Lung (tissue), 17 donors: ENCODE measurements at places on chromosomes 2 and 18.

- DNase-seq, result no peak
- H3K4me1 ChIP-seq, result peaks cover 13% of the 10 kb centered on the region
- no peaks in the 10 kb centered on the region for H3K27me3 ChIP-seq
- H3K4me3 ChIP-seq, result no peak overlapping the region
Measured at GRCh38 chr2:106869512-106870275, 16.3 kb downstream of the ST6GAL2 start.

DNA sequence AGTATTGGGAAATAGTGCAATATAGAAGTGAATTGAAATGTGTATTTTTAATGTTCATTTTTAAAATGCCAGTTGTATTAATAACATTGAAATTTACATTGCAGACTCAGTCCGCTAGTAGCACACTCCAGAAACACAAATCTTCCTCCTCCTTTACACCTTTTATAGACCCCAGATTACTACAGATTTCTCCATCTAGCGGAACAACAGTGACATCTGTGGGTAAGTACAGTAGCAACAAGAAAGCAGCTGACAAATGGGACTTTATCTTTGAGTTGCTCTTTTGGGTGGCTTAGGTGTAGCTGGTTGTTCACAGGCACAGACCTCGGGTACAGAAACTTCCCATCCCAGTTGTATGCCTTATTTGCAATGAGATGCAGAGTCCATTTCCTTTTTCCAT, 118.2 kb upstream of the IL1R2 start:
- H3K27me3 ChIP-seq, result no peaks in the 10 kb centered on the region
- DNase-seq, result no peak
- H3K4me3 ChIP-seq, result no peak overlapping the region
- H3K27ac ChIP-seq, result no peak overlapping the region

DNA sequence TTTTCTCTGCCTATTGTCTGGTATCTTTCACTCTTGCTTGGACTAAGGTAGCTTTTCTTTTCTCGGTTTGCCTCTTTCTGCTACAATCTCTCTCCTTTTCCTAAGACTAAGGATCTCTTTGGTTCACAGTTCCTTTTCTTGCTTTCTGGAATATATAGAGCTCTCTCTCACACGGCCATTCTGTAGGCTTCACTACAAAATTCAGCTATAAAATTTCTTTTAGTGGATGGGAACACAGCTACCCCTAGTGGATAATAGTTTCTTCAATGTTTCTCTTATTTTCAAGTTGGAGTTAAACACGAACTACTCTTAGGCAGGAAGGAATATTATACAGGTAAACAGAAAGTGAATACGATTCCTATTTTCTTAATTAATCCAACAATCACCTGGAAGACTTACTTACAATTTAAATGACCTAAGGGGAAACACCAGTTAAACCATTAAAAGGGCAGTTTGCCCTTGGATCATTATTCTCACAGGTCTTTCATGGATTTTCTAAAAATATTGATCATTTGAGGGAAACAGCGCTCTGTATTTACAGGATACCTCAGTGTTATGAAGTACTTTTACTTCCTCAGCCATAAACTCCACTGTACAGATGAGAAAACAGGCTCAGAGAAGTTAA, 140.5 kb downstream of the LRP2 start:
- H3K27ac ChIP-seq, result no peak overlapping the region
- no peaks in the 10 kb centered on the region for H3K27me3 ChIP-seq
- no peak overlapping the region for H3K4me3 ChIP-seq
- no peaks in the 10 kb centered on the region for H3K36me3 ChIP-seq
- no peaks in the 10 kb centered on the region for H3K4me1 ChIP-seq
- peak; percentile 23 for DNase-seq

- no peaks in the 10 kb centered on the region for H3K27me3 ChIP-seq
- H3K4me3 ChIP-seq, result no peak overlapping the region
- H3K27ac ChIP-seq, result no peak overlapping the region
Measured at GRCh38 chr2:144290276-144290675, 229.6 kb downstream of the ZEB2 start.

DNA sequence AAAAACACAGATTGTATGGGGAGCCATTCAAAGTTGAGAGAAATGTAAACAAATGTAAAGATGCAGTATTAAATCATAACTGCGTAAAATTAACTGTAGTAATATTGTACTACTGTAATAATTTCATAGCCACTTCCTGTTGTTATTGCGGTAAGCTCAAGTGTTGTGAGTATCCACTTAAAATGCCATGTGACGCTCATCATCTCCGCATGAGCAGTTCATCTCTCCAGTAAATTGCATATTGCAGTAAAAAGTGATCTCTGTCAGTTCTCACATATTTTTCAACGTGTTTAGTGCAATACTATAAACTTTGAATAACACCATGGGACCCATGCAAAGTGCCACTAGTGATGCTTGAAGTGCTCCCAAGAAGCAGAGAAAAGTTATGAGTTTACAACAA, 41.8 kb upstream of the SP3 start:
- no peaks in the 10 kb centered on the region for H3K27me3 ChIP-seq
- no peaks in the 10 kb centered on the region for H3K36me3 ChIP-seq
- no peak for DNase-seq
- no peaks in the 10 kb centered on the region for H3K4me1 ChIP-seq
- H3K4me3 ChIP-seq, result no peak overlapping the region
- H3K27ac ChIP-seq, result no peak overlapping the region

DNA sequence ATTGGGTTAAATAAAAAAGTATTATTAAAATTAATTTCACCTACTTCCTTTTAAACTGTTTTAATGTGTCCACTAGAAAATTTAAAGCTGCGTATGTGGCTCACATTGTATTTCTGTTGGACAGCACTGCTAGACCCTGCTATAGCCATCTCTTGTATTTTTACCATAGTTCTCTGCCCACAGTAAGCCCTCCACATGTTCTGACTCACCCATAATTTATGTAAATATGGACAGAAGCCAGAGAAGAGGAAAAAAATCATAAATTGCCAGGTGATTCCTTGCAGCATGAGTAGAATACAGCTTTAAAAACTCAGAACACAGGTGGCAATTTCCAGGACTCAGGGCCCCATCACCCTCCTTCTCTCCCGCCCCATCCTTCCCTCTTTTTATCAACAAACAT, 142.4 kb upstream of the MEX3C start:
- H3K4me1 ChIP-seq, result no peaks in the 10 kb centered on the region
- H3K27me3 ChIP-seq, result no peaks in the 10 kb centered on the region
- H3K36me3 ChIP-seq, result no peaks in the 10 kb centered on the region
- no peak overlapping the region for H3K27ac ChIP-seq
- DNase-seq, result no peak

- no peaks in the 10 kb centered on the region for H3K27me3 ChIP-seq
- no peaks in the 10 kb centered on the region for H3K36me3 ChIP-seq
- no peak overlapping the region for H3K4me3 ChIP-seq
- no peaks in the 10 kb centered on the region for H3K4me1 ChIP-seq
- no peak for DNase-seq
Measured at GRCh38 chr2:45707006-45707405, 55.5 kb downstream of the PRKCE start.

GRCh38 chr18:34543945-34544344, 166.2 kb upstream of the DTNA start:
- no peaks in the 10 kb centered on the region for H3K27me3 ChIP-seq
- H3K4me1 ChIP-seq, result no peaks in the 10 kb centered on the region
- H3K36me3 ChIP-seq, result no peaks in the 10 kb centered on the region
- H3K27ac ChIP-seq, result no peak overlapping the region

DNA sequence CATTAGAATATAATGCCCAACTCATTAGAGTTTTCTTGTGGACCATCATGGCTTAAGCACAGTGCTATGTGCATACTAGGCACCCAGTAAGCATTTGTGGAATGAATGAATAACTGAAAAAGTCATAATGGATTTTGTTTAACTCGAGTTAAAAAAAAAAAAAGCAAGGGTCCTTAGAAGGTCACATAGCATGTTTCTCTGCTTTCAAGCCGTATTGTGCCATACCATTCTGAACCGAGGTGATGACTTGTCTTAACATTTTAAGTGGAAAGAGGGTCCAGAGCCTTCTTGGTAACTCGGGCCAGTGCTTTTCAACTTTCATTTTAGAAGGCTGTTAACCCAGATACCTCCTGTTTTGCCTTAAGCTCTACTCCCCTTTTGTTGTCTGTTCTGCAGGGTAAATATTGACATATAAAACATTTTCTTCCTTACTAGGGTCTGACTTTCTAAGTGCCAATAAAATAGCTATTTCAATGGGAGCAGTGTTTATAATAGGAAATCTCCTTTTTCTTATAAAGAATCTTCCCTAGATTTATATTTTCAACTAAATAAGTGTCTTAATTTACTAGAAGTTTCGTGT, 787 bp upstream of the ADGRF3 start:
- no peaks in the 10 kb centered on the region for H3K27me3 ChIP-seq
- no peak for DNase-seq
- no peak overlapping the region for H3K4me3 ChIP-seq
- H3K27ac ChIP-seq, result no peak overlapping the region
- peaks cover 1% of the 10 kb centered on the region for H3K4me1 ChIP-seq

- no peak overlapping the region for H3K4me3 ChIP-seq
- H3K27ac ChIP-seq, result no peak overlapping the region
- H3K27me3 ChIP-seq, result no peaks in the 10 kb centered on the region
- no peaks in the 10 kb centered on the region for H3K36me3 ChIP-seq
Measured at GRCh38 chr2:215870088-215870490, 143.3 kb downstream of the MREG start.

- H3K4me3 ChIP-seq, result no peak overlapping the region
- peak; percentile 90 for DNase-seq
- peaks cover 44% of the 10 kb centered on the region for H3K4me1 ChIP-seq
- no peak overlapping the region for H3K27ac ChIP-seq
- peaks cover 6% of the 10 kb centered on the region for H3K36me3 ChIP-seq
Measured at GRCh38 chr2:27074738-27075565, 3.5 kb upstream of the EMILIN1 start.

DNA sequence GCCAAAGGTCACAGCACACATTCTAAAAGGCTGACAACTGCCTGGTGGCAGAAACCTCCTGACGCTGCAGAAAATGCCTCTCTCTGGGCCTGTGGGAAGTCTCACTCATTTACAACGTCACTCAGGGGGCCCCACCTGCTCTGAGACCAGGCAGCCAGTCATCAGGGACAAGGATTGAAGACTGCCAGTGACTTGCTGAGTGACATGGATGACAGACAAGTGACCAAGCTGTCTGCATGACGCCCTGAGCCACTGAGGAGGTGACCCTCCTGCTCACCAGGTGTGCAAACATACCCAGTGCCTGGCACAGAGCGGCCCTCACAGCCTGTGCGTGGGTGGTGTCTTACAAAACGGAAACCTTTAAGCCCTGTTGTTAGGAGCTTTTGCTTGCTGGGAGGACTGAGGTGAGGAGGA, 392.4 kb downstream of the TNS1 start:
- H3K4me3 ChIP-seq, result no peak overlapping the region
- H3K4me1 ChIP-seq, result peaks cover under 1% of the 10 kb centered on the region
- H3K27ac ChIP-seq, result no peak overlapping the region
- no peak for DNase-seq
- no peaks in the 10 kb centered on the region for H3K36me3 ChIP-seq
- no peaks in the 10 kb centered on the region for H3K27me3 ChIP-seq

GRCh38 chr2:38945372-38945771, 55.7 kb downstream of the ARHGEF33 start:
- no peaks in the 10 kb centered on the region for H3K27me3 ChIP-seq
- DNase-seq, result no peak
- H3K4me1 ChIP-seq, result no peaks in the 10 kb centered on the region
- H3K36me3 ChIP-seq, result no peaks in the 10 kb centered on the region
- no peak overlapping the region for H3K4me3 ChIP-seq

DNA sequence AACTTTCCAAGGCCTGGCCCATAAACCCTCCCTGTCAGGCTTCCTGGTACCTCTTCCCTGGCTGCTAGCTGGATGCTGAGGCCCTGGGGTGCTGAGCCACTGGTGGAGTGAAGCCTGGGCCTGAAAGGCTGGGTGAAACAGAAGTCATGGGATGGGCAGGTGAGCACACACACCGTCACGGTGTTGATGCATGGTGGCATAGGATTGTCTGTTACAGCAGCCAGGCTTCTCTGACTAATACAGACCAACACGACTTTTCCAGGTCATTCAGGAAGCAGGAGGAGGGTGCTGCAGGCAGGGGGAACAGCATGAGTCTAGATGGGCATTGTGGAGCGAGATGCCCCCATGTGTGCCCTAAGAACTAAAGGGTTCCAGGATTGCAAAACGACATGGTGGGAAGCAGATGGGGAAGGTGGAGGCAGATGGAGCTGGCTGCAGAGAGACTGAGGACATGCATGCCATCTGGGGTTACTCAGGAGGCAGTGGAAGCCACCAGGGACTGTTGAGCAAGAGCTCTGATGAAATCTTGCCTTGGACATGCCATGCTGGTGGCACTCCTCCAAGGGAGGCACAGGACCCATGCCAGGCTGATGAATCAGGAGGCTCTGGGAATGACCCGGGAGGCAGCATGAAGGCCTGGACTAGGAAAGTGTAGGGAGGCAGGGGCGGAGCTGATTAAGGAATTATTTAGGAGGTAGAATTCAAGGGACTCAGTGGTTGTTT, 480.9 kb downstream of the TSN start:
- H3K27ac ChIP-seq, result no peak overlapping the region
- H3K4me1 ChIP-seq, result no peaks in the 10 kb centered on the region
- H3K27me3 ChIP-seq, result no peaks in the 10 kb centered on the region
